Head of caudate nucleus (tissue), 42 donors: ENCODE measurements at places on chromosomes 16 and 17.

- no peak for DNase-seq
Measured at GRCh38 chr17:4969047-4969550, 1.5 kb upstream of the SPAG7 start.

- no peak for DNase-seq
Measured at GRCh38 chr16:29808219-29808900, 2.0 kb downstream of the MAZ start.

DNA sequence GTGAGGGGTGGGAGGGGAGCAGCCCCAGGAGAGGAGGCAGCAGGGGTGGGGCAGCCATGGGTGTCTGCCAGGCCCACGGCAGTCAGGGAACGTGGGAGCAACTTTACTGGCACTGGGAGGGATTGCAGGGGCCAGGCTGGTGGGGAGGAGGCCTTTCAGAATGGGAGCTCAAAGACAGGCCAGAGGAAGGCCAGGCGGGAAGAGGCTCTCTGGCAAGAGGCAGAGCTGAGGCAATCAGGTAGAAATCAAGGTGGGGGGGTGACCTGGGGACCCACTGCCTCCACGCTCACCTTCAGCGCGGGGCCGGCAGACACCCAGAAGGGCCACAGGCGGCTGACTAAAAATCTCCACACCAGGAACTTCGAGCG is 11.9 kb upstream of the GSE1 start:
- no peak for DNase-seq

DNA sequence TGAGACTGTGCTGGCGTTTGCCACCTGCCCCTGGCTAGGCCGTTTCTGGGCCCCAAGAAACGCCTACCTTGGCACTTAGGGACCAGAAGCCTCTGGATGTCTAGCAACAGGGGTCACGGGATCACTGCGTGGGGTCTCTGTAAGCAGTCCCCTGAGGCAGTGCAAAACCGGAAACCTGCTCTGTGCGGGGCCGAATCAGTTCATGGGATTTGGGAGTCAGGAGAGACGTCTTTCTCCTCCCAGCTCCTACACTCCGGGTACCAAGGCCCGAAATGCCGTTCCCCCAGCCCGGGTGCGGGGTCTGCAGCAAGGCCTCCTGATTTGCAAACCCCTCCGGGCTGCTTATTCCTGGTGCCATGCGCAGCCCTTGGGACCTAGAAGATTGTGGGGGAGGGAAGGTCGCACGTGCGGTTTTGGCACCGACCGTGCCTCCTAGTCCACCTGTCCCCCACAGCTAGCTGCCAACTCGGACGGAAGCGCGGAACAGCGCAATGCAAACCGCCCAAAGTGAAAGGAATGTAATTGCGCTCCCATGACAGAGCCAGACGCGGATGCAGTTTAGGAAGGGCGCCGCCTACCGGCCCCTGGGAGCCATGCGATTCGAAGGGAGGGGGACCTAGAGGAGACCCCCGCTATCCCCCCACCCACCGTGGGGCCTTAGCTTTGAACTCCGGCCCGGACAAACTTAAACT is 6.5 kb downstream of the IRX5 start:
- no peak for DNase-seq

DNA sequence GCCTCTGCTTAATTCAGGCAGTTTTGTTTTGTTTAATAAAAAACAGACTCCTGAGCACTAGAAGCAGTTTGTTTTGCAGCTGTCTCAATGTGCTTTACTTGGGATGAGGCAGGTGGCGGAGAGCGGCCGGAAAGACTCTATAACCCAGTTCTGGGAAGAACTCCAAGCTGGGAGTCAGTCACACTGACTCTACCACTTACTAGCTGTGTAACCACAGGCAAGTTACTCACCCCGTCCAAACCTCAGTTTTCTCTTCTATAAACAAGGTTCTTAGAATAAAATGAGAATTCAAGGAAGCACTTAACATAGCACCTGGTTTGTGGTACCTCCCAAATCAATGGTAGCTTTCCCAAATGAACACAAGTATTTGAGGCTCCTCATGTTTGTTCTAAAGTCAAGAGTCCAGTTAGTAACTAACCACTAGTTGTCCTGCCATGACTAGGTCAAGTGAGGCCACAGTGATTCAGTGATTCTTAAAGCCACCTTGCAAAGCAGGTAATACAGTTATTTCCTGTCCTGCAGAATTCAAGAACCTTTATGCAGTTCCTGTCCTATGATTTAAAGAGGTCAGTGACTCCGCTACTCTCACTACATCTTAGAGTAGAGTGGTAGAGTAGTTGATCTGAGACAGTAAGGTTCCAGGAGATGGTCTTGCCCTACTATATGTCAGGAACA is 2.7 kb downstream of the TXNDC17 start:
- no peak for DNase-seq
